ENCODE measurements at places on chromosomes 12 and 14. TPM values are rescaled to one million over a fixed set of nuclear protein-coding genes. Genes with fewer than 3 reads are reported as not detected.

DNA sequence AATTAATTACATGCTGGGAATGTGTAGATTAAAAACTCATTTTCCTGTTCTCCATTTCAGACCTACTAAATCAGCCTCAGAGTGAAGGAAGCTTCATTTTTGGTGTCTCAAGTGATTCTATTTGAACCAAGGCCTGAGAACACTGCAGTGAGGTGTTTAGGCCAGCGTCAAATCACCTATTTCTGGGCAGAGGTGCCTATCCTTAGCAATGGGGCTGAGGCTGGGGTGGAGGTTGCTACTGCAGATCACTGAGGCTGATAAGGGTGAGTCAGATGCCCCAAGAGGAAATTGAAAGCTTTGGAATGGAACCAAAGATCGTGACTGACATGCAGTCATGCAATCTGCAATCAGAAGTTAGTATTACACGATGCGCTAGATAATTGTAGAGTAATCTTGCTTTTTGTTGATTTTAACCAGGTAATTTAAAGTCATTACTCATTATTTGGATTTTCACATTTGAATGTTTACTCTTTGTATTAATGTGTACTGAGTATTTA is 4.4 kb downstream of the TXNRD1 start:
- peaks cover 39% of the 10 kb centered on the region for H3K4me1 ChIP-seq
- no peaks in the 10 kb centered on the region for H3K36me3 ChIP-seq
- no peaks in the 10 kb centered on the region for H3K27me3 ChIP-seq
- peak overlapping the region; percentile 78 for H3K27ac ChIP-seq

DNA sequence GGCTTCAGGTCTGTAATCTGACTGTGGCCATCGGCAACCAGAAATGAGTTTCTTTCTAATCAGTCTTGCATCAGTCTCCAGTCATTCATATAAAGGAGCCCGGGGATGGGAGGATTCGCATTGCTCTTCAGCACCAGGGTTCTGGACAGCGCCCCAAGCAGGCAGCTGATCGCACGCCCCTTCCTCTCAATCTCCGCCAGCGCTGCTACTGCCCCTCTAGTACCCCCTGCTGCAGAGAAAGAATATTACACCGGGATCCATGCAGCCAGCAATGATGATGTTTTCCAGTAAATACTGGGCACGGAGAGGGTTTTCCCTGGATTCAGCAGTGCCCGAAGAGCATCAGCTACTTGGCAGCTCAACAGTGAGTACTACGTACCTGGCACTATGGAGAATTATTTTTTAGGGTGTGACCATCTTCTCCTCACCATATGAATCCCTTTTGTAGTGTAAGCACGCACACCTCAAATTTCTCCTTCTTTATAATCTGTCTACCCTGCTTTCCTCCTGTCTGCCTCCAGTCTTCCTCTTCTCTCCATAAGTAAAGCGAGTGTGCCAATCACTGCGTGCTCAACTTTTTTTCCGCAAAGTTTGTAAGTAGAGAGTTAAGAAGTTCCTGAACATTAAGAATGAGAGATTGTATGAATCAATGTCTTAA is at the start of gene TPH2:
TPH2 (plus strand) TSS at position 118 of the 658 bp plus-strand sequence; CDS start at position 260, 142 bp downstream.
- peak; percentile 56 for DNase-seq
- no peak within 1 kb of the TSS for H3K27ac ChIP-seq
- peaks cover 31% of the 10 kb centered on the region for H3K27me3 ChIP-seq
- no peaks in the 10 kb centered on the region for H3K36me3 ChIP-seq
- H3K4me3 ChIP-seq, result no peak within 1 kb of the TSS
- no peaks in the 10 kb centered on the region for H3K4me1 ChIP-seq

The AQP2 gene
- total RNA-seq, result not detected

- H3K36me3 ChIP-seq, result no peaks in the 10 kb centered on the region
- peak overlapping the region; percentile 82 for H3K27ac ChIP-seq
- no peaks in the 10 kb centered on the region for H3K4me1 ChIP-seq
- no peaks in the 10 kb centered on the region for H3K27me3 ChIP-seq
- no peak for DNase-seq
- H3K4me3 ChIP-seq, result peak overlapping the region; percentile 52
Observed at GRCh38 chr12:6122201-6122600, 2.3 kb downstream of the VWF start.

DNA sequence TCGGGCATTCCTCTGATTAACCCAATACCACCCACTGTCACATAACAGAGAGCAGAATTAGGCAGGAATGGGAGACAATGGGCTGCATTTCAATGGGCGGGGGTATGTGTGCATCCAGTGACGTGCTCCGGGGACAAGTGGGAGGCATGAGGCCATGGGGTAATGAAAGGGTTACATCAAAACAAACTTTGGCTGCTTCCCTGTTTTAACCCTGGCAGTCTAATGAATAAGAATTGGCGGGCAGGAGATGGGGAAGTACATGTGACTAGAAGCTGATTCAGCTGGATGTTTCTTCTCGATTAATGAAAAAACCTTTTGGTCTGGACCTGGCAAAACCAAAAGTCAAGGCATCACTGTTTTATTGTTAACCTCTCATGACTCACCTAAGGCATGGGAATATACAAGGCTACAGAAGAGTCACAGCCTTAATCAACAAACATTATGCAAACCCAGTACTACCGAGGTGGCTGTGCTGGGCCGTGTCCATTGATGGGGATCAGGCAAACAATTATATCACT is 44.2 kb downstream of the SOCS2 start:
- no peak for DNase-seq
- H3K27ac ChIP-seq, result no peak overlapping the region
- no peaks in the 10 kb centered on the region for H3K27me3 ChIP-seq
- no peaks in the 10 kb centered on the region for H3K36me3 ChIP-seq
- H3K4me1 ChIP-seq, result no peaks in the 10 kb centered on the region

DNA sequence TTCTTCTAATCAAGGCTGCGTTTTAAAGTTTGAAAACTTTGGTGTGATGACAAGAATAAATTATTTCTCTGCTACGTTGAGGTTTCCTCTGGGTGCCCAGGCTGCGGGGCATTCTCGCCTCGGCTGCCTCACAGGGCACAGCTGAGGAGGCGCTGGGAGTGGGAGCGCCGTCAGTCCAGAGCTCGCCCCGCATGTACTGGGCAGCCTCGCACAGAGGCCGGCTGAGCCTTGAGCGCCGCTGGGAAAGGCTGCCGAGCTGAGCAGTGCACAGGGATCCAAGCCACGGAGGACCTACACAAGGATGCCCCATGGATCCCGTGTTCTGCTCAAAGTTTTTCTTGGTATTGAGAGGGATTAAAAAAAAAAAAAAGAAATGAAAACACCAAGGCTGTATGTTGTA is 11.6 kb downstream of the RFX4 start:
- no peaks in the 10 kb centered on the region for H3K36me3 ChIP-seq
- H3K4me1 ChIP-seq, result no peaks in the 10 kb centered on the region
- H3K27me3 ChIP-seq, result peaks cover 48% of the 10 kb centered on the region

The TAS2R30 gene
- total RNA-seq, result 3.9 TPM

DNA sequence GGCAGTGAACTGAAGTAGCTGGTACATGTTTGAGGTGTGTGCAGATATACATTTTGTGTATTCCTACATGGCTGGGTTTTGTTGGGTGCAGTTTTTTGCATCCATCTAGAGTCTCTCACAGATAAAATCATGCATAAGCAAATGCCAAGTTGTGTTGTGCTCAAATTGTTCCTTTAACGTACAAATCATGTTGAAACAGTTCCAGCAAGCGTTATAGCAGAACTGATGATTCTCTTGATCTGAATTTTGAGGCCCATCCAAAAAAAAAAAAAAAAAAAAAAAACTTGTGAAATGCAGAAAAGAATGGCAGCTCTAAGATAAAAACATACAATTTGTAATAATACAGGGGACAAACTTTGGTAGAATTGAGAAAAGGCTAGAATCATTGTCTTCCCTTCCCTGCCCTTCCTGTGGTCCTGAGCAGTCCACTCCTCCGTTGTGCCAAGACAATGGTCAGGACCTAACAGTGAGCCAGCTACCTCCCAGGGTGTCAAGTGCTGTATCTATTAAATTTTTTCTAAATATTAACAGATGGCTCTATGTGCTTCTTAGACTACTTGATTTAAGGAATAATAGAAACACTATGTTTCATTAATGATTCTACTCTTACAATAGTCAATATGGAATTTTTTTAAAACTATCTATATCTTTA is 122.1 kb downstream of the PLEKHA5 start:
- no peaks in the 10 kb centered on the region for H3K36me3 ChIP-seq
- H3K27ac ChIP-seq, result no peak overlapping the region
- no peaks in the 10 kb centered on the region for H3K4me1 ChIP-seq
- no peaks in the 10 kb centered on the region for H3K27me3 ChIP-seq

- no peak overlapping the region for H3K27ac ChIP-seq
- H3K4me1 ChIP-seq, result peaks cover under 1% of the 10 kb centered on the region
- H3K4me3 ChIP-seq, result no peak overlapping the region
- DNase-seq, result no peak
- H3K27me3 ChIP-seq, result no peaks in the 10 kb centered on the region
Observed at GRCh38 chr12:88952562-88952942, 372.3 kb upstream of the KITLG start.

DNA sequence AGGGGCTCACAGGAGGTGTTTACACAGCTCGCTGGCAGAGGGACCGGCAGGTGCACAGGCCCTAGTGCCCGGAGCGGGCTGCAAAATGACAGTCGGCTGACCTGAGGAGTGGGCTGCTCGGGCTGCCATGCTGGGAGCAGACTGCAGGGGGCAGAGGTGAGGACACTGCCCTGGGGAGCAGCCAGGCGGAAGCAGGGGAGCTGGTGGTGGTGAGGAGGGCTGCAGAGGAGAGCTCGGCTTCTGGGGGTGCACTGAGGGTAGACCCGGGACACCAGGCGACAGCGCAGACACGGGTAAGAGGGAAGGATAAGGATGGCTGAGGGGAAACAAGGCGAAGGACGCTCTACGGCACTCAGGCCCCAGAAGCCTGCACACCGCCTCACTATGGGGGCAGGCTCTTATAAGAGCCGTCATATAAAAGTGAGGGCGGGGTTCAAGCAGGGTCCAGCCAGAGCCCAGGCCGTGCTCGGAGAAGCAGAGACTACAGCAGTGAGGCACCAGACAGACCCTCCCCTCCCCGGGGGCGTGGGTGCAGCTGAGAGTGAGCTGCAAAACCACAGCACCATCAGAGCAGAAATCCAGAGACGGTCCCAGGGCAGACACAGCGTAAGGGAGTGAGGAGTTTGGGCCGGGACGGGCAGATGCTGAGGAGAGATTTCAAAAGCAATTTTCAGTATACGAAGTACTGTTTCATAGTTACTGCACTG is 62.5 kb downstream of the CCDC88C start:
- no peak overlapping the region for H3K27ac ChIP-seq
- no peak overlapping the region for H3K4me3 ChIP-seq
- no peaks in the 10 kb centered on the region for H3K36me3 ChIP-seq
- H3K27me3 ChIP-seq, result no peaks in the 10 kb centered on the region
- H3K4me1 ChIP-seq, result peaks cover 42% of the 10 kb centered on the region

The SMOC1 gene
- 1.1 TPM for total RNA-seq

GRCh38 chr14:34180434-34180833 is 229.6 kb upstream of the EGLN3 start:
- H3K36me3 ChIP-seq, result no peaks in the 10 kb centered on the region
- no peaks in the 10 kb centered on the region for H3K27me3 ChIP-seq
- no peak overlapping the region for H3K4me3 ChIP-seq
- H3K4me1 ChIP-seq, result no peaks in the 10 kb centered on the region

The COL2A1 gene
- total RNA-seq, result not detected

The MMP17 gene
- total RNA-seq, result 2.5 TPM

DNA sequence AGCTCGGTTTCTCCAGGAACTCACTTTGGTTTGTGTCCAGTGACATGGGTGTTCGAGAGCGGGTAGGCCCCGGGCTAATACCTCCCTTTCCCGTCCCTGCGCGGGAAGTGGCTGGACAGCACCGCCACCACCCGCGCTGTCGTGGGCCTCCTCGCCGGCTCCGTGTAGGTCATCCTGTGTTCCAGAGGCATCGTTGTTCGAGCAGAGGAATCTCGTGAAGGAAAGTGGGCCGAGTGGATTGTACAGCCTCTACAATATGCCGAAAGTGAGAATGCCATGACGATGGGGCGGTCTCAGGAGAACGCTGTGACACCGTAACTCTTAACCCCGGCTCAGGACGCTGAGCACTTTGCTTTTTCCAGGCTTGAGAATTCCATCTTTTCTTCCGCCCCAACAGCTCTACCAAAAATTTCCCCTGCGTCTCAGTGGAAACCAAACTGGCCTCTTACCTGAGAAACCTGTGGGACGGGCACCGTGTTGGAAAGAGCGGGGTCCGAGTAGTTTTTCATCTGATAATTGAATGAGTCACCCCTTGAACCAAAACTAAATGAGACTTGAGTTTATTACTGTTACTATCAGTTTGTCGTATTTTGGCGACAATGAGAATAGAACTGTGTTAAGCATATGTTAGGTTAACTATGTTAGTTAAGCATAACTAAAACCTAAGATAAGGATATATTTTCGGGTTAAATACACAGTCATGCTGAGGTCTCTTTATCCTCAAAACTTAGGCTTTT is 510 bp downstream of the EIF2S1 start:
- peak overlapping the region; percentile 95 for H3K27ac ChIP-seq
- peaks cover 68% of the 10 kb centered on the region for H3K4me1 ChIP-seq
- no peak for DNase-seq

The KRT72 gene
- not detected for total RNA-seq

DNA sequence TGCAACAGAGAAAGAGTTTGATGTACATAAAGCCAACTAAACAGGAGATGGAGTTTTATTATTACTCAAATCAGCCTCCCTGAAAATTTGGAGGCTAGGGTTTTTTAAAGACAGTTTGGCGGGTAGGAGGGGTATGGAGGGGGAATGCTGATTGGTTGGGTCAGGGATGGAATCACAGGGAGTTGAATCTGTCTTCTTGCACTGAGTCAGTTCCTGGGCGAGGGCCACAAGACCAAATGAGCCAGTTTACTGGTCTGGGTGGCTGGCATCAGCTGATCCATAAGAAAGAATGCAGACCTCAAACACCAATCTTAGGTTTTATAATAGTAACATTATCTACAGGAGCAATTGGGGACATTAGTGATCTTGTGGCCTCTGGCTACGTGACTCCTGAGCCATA is 64.9 kb downstream of the RIN3 start:
- no peaks in the 10 kb centered on the region for H3K4me1 ChIP-seq
- no peak for DNase-seq
- H3K4me3 ChIP-seq, result no peak overlapping the region
- H3K36me3 ChIP-seq, result peaks cover 46% of the 10 kb centered on the region
- no peak overlapping the region for H3K27ac ChIP-seq

DNA sequence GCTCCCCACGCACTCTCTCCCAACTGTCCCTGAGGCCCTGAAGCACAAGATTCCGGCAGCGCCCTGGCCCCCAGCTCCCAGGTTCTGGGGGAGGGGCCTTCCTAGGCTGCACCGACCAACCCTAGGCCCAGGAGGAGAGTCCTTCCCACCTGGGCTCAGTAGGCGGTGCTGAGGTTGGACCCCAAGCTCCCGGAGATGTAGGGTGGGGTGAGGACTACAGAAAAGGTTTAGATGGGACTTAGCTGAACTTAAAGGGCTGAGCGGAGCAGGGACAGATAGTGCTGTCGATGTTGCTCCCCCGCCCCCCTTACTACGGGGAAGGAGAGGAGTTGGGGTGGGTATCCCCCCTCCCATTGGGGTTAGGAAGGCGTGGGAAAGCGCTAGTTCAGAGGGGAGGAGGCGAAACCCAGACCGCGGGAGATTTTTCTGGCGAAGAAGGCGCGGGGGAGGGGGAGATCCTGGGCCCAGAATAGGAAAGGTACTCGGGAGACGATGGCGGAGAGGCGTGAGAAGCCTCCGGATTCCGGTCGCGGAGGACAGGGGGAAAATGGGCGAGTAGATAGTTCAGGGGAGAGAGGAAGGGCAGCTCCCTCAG is 4.2 kb upstream of the BAZ2A start:
- H3K4me3 ChIP-seq, result peak overlapping the region; percentile 92
- H3K4me1 ChIP-seq, result peaks cover 60% of the 10 kb centered on the region
- peak; percentile 75 for DNase-seq
- peak overlapping the region; percentile 91 for H3K27ac ChIP-seq

Data from lower lobe of right lung (tissue), 2 donors.